Glomerular endothelial cell (primary cell): ENCODE measurements at places on chromosomes 5 and 9. TPM values are rescaled to one million over a fixed set of nuclear protein-coding genes. Genes with fewer than 3 reads are reported as not detected.
A peak's percentile ranks its signal among the peaks of the same experiment; 100 is the strongest.

- no peak for DNase-seq
Measured at GRCh38 chr5:151531581-151531980, 59.5 kb downstream of the FAT2 start.

- DNase-seq, result no peak
Measured at GRCh38 chr9:31839273-31839672, 545.2 kb upstream of the ACO1 start.

DNA sequence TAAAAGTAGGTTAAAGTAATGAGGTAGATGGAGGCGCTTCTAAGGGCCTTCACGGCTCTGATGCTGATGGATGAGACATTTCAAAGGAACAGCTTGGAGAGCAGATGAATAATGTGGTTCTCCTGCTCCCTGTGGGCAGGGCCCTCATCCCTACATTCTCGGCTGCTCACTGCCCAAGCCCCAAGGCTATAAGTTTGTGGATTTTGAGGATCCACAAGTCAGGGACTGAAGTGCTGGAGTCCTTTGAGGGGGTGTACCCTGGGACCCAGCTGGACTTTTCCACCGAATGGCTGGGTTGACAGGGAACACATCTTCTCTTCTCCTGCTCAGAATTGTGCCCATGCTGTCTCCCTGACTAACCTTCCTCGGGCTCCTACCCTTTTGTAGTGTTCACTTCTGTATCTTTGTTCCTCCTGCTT lies 21.4 kb upstream of the CXCL14 start:
- no peak for DNase-seq

DNA sequence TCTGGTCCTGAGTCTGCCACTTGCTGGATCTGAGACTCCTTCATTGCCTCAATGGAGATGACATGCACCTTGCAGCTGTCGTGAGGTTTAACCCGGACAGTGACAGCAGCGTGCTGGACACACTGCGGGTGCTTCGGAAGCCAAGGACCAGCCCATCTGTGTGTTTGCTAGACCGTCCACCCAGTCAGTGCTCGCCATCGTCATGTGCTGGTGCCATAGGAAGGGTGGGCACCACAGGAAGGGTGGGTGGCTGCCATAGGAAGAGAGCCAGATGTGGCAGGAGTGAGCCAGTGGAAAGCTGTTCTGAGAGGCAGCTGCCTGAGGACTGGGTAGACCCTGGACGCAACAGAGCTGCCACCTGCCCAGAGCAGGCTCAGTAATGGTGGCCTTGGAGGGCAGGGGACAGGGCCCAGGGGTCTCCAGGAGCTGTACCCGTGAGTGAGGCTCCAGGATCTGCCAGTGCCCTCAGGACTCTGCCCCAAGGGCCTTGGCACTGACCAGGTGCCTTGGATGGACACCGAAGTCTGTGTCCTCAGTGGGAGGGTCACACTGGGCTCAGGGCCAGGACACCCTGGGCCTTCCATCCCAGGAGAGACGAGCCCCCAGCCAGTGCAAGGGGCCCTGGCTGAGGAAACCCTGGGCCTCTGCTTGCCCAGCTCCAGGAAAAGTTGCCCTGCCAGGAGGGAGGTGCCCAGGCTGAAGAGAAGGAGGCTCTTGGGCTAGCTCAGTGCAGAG lies 21.8 kb downstream of the FLT4 start:
- no peak for DNase-seq

DNA sequence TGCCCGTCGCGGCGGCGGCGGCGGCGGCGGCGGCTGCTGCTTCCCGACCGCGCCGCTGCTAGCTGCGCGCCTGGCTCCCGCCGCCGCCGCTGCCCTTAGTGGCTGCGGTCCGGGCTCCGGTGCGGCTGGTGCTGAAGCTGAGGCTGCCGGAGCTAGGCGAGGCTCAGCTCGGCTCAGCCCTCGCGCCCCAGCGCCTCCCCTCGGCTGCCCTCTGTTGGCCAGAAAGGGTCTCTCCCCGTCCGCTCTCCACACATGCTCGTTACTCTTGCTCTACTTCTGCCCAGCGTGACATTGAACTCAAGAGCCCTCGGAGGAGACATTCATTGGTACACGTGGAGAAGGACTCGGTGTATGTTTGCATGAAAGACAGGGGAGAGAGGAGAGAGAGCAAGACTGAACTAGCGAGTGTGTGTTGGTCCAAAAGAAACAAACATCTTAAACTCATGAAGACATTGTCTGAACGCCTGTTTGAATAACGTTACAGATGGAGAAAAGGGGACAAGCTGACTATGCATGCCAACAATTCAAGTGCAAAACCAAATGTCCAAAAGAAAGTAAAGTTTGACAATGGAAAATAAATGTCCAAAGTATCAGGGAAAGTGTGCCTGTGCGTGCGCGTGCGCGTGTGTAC lies at the start of gene HCN1:
HCN1 (minus strand) TSS at position 175 of the 631 bp plus-strand sequence.
- peak; percentile 14 for DNase-seq

GRCh38 chr9:110257097-110257841 lies 962 bp upstream of the TXN start:
- DNase-seq, result no peak

GRCh38 chr5:43649256-43649655 lies 46.3 kb downstream of the NNT start:
- no peak for DNase-seq

The PRR16 gene
- total RNA-seq, result 1.2 and 1.6 TPM in 2 replicates

The SHISAL2B gene
- not detected in 2 replicates for total RNA-seq

GRCh38 chr9:30258094-30258493 lies 2126.3 kb upstream of the ACO1 start:
- DNase-seq, result no peak

DNA sequence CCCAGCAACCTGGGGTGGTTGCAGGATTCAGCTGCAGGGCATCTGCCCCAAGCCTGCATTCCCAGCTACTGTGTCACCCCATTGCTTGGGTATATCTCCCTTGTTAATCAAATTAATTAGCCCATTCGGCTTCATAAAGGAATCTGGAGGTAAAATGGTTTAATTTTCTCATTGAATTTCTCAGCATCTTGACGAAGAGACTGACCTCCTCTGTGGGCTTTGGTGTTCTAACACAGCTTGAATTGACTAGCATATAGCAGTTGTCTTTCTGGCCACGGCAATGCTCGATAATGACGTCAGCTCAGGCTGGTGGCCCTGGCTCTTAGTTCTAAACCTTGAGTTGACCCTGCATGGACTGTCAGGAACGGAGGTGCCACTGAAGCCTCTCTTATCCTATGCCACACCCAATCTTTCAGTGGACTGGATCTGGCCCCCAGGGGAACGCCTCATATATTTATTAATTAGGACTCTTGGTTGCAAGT lies 72.4 kb downstream of the MSX2 start:
- no peak for DNase-seq

The ARL14EPL gene
- total RNA-seq, result not detected in 2 replicates

DNA sequence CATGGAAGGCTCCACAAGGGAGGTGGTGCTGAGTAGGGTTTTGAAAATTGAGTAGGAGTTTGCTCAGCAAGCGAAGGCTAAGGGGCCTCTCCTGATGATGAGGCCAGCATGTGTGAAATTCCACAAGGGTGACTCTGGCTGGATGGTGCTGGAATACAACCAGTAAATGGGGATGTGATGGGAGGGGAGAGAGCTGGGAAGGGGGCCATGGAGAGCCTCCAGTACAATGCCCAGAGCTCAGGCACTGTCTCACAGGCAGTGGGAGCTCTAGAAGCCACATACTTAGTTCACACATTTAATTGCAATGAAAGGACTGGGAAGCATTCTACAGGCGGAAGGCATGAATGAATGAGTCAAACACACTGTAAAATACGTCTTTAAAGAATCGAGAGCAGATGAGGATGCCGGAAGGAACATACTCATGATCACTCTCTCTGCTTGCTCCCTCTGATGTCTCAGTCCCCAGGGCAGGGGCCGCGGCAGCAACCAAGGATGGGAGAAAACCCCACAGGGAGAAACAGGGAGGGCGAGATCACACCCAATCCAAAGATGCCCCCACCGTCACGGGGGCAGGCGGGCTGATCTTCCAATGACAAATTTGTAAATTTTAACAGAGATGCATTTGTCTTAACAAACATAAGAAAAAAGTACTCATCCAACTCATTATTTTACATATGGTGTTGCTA lies 261.0 kb downstream of the NSG2 start:
- DNase-seq, result no peak

DNA sequence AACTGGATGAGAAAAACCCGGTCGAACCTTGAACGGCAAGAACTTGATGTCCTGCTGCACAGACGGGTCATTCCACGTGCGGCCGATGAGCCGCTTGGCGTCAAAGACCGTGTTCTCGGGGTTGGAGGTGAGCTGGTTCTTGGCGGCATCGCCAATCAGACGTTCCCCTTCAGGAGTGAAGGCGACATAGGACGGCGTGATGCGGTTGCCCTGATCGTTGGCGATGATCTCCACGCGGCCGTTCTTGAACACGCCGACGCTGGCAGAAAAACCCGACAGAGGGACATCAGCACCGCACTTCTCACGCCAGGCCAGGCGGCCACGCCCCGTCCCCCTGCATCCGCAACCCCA lies 519 bp downstream of the HSPA5 start:
- DNase-seq, result no peak

The RFESD gene
- total RNA-seq, result 0.29 and 2.9 TPM in 2 replicates

DNA sequence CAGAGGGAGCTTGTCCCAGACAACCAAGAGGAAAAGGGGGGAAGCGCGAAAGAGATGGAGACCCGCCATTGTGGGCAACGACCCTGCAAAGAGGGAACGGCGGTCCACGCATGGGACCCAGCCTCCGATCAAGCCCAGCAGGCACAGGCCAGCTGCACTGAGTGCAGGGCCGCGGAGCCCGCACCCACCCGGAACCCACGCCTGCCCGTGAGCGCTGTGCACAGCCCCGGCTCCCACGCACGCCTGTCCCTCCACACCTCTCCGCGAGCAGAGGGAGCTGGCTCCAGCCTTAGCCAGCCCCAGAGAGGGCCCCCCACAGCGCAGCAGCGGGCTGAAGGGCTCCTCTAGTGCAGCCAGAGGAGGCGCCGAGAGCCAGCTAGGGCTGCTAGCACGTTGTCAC lies 416.5 kb downstream of the DMRTA1 start:
- DNase-seq, result no peak

DNA sequence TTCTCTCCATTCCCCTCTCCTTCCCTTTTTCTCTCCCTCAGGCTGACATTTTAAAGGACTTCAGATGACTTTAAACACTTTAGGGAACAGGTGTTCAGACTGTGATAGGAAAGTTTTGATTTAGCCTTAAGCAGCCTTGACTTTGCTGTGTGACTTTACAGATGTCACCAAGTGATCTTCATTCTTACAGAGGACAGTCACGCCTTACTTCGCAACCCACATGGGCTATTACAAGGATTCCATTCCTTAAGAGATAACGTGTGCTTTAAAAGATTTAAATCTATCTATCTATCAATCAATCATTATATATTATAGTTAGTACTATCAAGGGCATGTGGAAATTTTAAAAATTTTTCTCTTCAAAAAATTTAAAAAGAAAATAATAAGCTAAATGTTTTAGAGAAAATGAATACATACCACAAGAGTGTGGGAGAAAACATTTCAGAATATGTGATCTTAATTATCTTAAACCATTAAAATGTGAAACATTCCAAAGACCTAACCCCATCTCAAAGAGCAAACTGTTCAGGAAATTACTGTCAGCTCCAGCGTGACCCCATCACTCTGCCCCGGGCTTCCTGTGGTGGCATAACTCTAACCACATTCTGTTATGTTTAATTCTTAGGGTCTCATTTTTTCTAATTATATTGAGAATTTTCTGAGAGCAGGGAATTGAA lies 530.5 kb downstream of the SEMA5A start:
- DNase-seq, result no peak

DNA sequence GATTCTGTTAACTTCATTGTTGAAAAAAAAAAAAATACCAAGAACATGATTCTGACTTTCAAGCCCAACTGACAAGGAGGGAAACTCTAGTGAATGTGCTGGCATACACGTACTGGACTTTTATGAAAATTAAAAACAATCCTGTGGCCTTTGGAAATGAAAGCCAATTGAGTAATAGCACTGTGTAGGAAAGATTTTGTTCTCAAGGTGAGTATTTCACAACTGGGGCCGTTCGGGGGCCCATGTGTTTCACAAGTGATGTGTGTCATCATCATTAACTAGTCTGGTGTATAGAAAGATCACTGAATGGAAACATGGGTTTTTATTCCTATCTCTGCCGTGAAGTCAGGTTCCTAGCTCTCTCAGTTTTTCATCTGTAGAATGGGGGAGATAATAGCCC lies 605.0 kb upstream of the CLINT1 start:
- no peak for DNase-seq

GRCh38 chr9:18060269-18060934 lies 413.6 kb upstream of the ADAMTSL1 start:
- no peak for DNase-seq

- DNase-seq, result no peak
Measured at GRCh38 chr9:76219560-76220151, 174.6 kb downstream of the RFK start.

- no peak for DNase-seq
Measured at GRCh38 chr5:137075163-137075970, 423.8 kb downstream of the SPOCK1 start.

The POU5F2 gene
- 0.97 and 2.7 TPM in 2 replicates for total RNA-seq

DNA sequence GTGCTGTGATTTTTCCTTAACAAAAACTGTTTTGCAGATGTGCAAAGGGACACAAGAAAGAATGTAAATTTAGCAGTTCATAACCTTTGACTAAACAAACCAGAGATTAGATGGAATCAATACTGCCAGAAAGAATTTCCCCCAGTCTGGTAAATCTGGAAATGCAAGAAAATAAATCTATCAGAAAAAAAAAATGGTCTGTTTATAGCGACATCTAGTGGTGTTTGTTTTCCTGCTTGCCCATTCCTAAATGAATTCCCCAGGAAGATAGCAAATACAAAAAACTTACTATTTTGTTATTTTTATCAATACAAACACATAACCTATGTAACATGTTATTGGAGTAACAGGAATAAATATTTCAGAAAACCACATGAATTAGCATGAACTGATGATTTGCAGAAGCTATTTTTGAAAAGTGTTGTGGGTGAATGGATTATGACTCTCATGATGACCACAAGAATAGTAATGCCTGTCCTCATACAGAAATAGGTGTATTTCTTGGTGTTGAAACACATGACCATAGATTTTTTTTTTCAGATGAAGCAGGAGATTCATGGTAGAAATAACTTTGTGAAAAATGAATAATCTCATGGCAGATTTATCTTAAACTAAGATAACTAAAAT lies 1703.8 kb downstream of the MAT2B start:
- no peak for DNase-seq

DNA sequence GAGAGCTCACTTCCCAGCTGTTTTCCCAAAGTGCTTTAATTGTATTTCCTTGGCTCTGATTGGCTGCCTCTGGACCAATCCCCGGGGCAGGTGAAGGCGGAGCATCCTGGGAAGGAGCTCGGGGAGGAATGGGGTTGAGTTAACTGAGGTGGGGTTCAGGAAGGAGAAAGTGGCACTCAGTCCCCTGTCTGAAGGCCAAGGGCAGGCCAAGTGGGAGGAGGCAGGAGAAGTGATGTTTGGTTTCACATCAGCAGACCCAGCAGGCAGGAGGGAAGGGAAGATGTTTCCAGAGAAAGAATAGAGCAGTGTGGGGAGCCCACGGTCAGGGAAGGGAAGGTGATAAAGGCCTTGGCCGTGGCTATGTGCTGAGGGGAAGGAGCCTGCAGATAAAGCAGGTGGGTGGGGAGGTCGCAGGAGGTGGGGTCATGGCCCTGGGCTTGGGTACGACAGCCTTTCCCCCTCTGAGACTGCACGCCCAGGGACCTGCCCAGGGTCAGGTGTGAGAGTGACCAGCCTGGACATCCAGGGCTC lies 3.1 kb downstream of the TSPAN17 start:
- DNase-seq, result no peak
